ENCODE measurements at places on chromosomes 3 and 15.

- DNase-seq: no peak
These were observed 434.5 kb upstream of the RGMA start for GRCh38 chr15:93523481-93523880.

DNA sequence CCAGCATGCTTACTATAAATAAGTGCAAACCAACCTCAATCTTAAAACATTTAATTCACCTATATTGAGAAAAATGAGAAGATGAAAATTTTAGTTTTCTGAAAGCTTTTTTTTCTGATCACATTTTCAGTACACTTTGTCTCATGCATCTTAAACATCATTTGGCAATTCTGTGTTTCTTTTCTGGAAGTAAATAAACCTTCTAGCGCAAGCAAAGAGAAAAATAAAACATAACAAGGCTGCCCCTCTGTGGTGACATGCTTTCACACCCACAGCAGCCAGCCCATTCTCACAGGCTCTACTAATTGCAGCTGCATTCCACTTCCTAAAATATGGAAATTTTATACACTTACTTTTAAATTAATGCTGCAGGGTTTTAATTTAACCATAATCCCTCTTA lies 90.1 kb downstream of the NEK10 start:
- DNase-seq: no peak

GRCh38 chr3:102036017-102036416 lies 186.7 kb downstream of the NFKBIZ start:
- DNase-seq: no peak

DNA sequence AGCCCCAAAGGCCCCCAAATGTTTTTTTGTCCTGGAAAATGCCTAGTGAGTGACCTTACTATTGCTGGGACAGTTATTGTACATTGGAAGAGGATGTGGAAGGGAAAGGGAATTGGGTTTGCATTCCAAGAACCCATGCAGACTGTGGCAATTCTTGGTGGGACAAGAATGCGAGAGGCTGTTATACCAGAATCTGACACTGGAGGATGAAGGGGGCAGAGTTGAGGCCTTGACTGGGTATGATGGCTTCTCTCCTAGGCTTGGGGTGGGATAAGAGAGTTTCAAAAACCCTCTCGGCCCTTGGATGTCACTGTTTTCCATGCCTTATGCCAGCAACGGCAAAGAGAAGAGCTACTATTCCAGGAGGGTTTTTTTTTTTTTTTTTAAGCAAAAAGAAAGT lies 25.3 kb downstream of the IL16 start:
- DNase-seq: no peak
